NCI-H510A (cell line): ENCODE measurements at places on chromosomes 7 and 10.
A peak's percentile ranks its signal among the peaks of the same experiment; 100 is the strongest.

DNA sequence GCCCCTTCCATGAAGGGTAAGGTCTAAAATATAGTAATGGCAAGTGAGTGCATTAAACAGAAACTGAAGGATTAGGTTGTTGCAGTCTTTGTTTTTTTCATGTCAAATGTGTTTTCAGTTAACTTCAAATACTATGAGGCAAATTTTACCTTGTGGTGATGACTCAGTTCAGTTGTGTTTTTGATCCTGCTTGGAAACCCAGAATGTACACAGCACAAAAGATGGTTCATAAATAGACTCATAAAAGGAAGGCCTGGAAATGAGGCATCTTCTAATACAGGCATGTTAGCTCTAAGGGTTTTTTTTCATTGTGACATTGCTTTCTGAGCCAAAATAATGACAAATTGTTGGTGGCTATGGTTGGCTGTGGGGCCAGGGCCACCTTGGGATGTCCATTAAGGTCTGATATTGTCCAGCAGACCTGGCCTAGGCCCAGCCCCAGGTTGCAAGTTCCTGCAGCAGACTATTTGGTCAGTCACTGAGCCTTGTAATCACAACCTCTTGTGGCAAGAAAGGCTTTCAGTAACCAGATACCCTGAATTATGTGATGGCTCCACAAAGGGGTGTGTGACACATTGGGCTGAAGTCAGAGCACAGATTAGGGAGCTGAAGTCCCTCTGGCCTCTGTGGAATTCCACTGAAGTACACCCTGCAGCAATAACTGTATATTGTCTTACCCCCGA lies 69.0 kb upstream of the SAMD8 start:
- DNase-seq, result no peak

DNA sequence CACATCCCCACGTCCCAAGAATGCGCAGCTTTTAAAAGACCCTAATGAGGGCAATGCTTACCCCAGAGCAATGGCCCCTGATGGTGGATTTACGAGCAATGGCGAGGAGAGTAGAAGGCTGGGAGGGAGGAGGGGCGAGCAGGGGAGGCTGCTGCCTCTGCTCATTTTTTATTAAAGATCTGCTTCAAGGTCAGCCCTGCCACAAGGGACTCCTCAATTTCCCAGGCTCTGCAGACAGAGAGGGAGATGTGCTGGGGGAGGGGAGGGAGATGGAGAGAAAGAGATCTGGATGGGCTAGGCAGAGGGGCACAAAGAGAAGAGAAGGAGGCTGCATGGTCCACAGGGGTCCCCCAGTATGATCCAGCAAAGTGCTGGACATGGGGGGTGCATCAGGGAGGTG lies 7.8 kb upstream of the SRRM3 start:
- no peak for DNase-seq

DNA sequence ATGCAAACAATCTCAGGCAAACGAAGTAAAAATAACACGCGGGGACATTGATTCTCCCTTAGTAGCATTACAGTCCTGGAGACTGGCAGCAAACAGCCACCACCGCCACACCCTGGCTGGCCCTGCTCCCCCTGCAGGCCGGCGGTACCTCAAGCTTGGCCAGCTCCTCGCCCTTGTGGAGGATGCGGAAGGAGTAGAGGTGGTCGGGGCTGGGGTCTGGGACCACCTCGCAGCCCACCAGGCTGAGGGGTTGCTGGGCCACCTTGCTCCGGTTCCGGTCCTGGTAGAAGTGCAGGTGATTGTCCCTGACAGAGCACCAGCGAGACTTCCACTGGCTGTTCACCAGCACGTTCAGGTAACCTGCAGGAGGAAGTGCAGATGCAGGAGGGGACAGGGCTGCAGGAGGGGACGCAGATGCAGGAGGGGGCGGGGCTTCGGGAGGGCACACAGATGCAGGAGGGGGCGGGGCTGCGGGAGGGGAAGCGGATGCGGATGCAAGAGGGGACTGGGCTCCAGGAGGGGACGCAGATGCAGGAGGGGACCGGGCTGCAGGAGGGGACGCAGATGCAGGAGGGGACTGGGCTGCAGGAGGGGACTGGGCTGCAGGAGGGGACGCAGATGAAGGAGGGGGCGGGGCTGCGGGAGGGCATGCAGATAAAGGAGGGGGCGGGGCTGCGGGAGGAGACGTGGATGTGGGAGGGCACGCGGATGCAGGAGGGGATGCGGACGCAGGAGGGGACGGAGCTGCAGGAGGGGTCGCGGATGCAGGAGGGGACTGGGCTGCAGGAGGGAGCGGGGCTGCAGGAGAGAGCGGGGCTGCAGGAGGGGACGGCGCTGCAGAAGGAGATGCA lies 65.7 kb downstream of the VWA2 start:
- DNase-seq, result peak; percentile 88

GRCh38 chr7:113731571-113731970 lies 187.2 kb downstream of the PPP1R3A start:
- DNase-seq, result no peak

- no peak for DNase-seq
Measured at GRCh38 chr10:131199646-131200045, 111.9 kb downstream of the TCERG1L start.

- DNase-seq, result no peak
Measured at GRCh38 chr7:55642266-55642665, 70.0 kb upstream of the VOPP1 start.

DNA sequence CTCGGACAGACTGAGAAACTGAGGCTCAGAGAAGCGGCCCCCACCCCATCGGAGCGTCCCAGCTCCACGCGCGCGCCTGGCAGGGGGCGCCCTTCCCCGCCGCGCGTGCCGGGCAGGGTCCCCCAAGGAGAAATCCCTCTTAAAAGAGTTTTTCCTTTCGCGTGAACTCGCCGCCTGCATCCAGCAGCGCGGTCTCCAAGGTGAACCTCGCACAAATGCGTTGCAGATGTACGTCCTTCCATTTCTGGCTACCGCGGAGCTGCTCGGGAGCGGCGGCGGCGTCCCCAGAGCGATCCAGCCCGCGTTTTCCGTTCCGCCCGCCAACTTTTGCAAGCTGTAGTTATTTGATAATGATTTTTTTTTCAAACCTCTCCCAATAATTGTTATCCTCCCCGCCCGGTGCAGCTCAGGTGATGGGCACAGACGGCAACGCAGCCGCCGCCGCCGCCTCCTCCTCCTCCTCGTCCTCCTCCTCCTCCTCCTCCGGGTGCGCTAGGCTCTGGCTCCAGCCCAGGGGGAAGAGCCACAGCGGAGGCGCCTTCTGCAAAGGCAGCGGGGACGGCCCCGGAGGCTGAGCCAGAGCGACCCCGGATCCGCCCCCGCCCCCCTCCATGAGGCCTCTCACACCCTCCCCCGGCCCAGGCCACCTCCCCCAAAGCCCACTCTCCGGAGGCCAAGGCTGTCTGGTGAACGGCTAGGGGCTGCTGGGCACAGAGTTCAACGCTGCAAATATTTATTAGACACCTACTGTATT lies 74.0 kb upstream of the CUX1 start:
- DNase-seq, result peak; percentile 54

GRCh38 chr10:24992512-24993133 lies 23.3 kb downstream of the ENKUR start:
- DNase-seq, result no peak

GRCh38 chr7:92762851-92763250 lies 73.5 kb downstream of the CDK6 start:
- DNase-seq, result no peak

DNA sequence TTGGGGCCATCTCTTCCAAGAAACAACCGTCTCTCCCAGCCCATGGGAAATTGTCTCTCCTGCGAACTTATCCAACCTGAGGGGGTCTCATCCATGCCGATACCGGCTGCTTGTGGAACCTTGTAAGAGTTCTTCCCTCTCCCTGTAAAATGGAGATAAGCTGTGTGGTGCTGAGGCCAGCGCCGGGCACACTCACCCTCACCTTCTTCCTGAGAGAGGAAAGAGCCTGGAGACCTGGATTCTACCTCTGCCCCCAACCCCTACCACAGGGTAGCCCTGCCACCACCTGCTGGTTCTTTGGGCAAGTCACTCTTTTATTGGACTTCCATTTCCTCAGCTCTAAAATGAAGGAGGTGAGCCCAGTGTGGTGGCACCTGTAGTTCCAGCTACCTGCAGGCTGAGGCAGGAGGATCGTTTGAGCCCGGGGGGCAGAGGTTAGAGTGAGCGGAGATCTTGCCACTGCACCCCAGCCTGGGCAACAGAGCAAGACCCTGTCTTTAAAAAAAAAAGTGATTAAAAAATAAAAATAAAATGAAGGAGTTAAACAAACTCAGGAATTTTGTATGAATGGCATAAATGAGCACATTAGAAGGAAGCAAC lies 38.4 kb upstream of the PSAP start:
- DNase-seq, result no peak

DNA sequence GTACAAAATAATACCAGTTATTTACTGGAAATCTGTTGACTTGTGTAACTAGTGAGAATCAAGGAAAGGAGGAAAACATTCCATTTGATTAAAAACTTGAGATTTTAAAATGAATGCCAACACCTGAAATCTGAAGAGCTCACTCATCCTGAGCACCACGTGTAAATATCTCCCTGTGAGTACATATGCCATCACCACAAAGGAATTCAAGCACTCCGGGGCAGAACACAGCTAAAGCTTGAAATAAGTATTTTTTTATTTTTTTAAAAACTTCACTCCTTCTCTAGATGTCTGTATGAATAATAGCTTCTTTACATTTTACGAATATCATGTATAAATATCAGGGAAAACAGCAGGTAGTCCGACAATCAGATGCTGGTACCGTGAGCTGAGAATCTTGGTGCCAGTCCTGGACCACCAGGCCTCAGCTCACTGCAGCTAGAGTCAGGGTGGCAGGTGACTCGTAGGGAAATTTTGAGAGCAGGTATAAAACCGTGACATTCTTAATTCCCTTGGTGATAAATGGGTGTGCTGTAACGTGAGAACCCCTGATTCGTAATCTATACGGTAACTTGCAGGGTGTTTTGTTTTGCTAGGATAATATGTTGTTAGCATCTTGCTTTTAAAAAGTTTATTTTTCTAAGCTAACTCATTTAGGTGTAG lies 12.7 kb downstream of the LMTK2 start:
- no peak for DNase-seq

GRCh38 chr10:43931308-43931930 lies 282.7 kb upstream of the ZNF32 start:
- no peak for DNase-seq

DNA sequence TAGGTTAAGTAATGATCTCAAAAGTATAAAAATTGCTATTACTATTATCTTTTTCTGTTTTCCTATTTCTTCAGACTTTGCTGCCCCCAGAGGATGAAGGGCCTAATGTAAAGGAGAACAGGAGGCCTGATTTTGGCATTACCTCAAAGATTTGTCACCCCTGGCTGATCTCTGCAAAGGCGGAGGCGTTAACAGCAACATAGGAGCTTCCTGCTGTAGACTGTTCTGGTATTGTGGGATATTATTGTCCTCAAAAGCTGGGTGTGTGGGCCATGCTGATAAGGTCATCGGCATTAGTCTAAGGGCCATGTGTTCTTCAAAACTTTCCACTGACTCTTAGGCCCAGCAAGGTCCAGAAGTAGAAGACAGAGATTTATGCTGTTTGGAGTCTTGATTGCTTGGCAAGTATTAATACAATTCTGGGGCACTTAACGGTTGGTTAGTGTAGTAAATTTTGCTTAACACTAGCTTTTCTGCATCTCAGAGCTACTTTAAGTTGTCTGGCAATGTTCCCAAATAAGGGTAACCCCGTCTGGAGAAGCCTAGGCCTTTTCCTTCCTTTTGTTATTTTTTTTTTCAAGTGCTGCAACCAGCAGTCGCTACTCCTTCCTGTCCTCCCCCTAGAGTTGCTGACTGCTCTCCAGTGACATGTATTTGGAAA lies 14.0 kb upstream of the ENTPD1 start:
- DNase-seq, result no peak

DNA sequence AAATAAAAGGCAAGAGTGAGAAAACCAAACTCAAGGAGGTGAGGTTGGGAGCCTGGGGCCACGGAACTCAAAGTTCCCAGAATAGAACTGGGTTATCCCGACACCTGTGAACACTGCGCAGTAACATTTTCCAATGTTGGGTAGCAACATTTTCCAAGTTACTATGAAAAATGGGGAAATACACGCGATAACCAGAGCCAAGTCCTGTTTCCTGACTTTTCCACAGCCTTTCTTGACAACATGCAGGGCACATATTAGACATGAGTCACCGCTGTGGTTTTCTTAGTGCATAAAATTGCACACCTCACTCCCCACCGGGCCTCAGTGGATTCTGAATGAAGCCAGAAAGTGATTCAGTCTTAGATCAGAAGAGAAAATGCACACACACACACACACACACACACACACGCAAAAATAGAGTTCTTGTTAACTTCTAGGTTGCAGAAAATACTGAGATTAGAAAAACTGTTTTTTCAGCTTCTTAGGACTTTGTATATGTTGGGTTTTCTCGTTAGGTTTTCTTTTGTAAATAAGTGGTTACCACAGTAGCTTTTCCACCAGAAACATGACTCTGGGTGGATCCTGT lies 70.0 kb downstream of the CAMK1D start:
- DNase-seq, result no peak

DNA sequence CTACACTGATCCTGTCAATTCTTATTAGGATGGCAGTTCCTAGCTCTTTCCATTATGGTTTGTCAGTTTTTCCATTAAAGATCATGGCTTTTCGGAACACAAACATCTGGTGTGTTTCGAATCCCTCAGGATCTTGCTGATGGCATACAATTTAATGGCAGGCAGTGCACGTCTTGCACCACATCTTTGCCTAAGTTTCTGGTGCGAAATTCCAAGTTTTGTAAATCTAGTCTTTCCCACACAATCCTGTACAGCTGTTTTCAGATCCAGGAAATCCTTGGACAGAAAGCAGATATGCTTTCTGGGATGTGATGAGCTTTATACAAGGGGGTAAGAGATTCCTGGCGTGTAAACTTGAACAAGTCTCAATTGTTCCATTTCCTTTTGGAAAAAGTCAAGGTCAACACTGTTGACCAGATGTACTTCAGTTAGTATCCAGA lies 224.3 kb upstream of the PHYHIPL start:
- DNase-seq, result no peak

- no peak for DNase-seq
Measured at GRCh38 chr7:116780966-116781365, 81.4 kb upstream of the CAPZA2 start.

- no peak for DNase-seq
Measured at GRCh38 chr7:30170476-30171205, 35.9 kb downstream of the MTURN start.

DNA sequence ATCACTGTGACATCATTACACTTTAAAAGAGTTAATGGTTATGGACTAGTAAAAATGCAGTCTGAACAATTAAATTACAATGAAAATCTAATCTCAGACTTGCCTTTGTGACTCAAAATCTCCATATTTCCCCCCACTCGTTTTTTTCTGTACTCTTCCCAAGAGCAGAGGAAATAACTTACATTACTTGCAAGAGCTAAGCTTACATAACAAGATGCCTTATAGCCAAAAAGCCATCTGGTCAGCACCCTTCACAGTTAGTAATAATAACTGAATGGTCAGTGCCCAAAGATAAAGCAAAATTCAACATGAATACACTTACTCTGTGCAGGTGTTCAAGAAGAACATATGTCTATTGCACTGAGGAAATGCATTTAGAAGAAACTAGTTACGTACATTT lies 1381.5 kb upstream of the CELF2 start:
- no peak for DNase-seq

GRCh38 chr7:75611557-75612178 lies 119.5 kb downstream of the SPDYE5 start:
- DNase-seq, result no peak
